ENCODE measurements at places on chromosomes 1 and 21. TPM values are rescaled to one million over a fixed set of nuclear protein-coding genes. Genes with fewer than 3 reads are reported as not detected.

- DNase-seq, result no peak
Measured at GRCh38 chr1:12422488-12422887, 192.7 kb downstream of the VPS13D start.

DNA sequence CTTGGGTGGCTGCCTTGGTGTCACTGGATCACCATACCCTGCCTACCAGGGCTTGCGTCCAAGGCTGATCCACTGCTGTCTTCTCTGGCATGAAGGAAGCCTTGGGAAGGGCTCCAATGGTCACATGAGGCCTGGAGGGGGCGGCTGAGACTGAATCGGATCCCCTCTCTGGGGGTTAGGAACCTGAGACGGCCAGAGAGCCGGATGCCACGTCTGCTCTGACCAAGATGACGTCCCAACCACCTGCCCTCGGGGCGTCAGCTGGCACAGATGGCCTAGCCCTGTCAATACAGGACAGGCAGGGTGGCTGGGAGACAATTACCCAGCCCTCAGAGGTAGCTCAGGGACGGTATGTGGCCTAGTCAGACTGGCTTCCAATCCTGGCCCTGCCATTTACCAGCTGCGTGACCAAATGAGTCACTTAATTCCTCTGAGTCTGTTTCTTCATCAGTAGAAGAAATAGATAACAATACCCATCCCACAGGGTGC lies 5.4 kb downstream of the TRIM62 start:
- no peak for DNase-seq

Gene KRTAP10-1
- not detected for total RNA-seq

Gene RHCE
- total RNA-seq, result 0.64 TPM

GRCh38 chr1:159845751-159846629 lies 16.5 kb downstream of the VSIG8 start:
- no peak for DNase-seq

- no peak for DNase-seq
Measured at GRCh38 chr1:106700211-106700610, 356.3 kb upstream of the PRMT6 start.

GRCh38 chr21:35478161-35479064 lies 429.3 kb upstream of the RUNX1 start:
- DNase-seq, result no peak

DNA sequence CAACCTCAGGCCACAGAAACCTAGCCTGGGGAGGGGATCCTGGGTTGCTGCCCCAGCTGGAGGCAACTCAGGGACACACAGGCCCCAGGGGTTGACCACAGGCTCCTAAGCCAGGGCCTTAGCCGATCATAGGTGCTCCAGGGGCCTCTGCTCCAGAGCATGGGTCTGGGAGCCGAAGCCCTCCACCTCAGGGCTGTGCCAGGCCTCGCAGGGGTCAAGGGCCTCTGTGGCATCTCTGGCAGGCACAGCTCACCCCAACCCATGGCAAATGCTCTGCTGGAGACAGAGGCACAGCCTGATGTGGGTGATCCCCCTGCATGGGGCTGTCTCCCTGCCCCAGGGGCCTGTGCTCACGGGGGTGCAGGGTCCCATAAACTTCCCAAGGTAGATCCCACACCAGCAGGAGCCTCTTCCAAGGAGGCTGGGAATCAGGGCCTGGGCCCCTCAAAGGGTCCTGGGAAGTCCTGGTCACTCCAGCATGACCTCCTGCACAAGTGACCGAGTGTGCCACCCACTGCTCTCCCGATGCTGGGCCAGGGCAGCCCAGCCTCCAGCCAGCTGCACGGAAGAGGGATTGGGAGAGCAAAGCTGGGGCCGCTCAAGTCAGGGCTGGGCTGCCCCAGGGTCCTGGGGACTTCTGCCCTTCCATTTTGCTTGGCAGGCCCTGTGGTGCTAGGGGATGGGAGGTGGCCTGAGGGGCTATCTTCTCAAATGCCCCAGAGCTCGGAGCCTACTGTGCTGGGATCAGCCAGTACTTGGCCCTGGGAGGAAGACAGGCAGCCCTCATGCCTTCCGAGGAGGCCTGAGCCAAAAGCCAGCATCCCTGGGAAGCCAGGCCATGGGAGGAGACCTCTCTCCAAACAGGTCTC lies 22.2 kb upstream of the PRSS38 start:
- no peak for DNase-seq

DNA sequence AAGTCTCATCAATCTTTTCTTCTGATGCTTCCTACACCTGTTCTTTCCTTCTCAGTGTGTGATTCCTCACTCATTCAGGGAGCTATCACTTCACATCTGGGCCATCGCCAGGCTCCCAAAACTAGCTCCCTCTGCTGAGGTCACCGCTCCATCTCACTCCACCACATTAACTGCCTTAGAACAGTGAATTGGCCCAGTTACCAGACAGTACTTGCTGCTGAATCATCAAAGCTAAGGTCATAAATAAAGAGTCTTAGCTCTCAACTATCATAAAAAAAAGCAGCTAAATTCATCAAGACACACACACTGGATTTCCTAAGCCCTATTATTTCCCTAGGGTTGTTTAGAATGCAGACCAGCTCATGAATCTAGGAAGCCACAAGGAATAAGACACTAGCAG lies 18.8 kb upstream of the SRM start:
- no peak for DNase-seq

Gene DMBX1
- 0.54 TPM for total RNA-seq

Gene UTS2
- total RNA-seq, result 0.14 TPM

DNA sequence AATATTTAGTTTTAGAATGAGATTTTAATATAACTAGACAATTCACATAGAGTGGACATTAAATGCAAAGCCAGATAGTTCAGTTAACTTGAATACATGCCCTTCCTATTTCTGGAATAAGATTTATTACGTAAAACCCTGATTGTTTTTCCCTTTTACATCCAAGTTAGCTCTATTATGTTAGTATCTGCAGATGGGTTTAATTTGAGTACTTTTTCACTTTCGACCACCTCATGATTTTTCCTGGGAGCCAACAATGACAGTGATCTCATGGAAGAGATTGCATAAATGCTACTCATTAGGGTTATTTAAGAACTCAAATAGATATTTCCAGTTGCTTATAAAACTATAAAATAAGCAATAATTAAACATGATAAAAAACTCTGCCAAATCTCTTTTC lies 199.4 kb upstream of the PTGFR start:
- DNase-seq, result no peak

DNA sequence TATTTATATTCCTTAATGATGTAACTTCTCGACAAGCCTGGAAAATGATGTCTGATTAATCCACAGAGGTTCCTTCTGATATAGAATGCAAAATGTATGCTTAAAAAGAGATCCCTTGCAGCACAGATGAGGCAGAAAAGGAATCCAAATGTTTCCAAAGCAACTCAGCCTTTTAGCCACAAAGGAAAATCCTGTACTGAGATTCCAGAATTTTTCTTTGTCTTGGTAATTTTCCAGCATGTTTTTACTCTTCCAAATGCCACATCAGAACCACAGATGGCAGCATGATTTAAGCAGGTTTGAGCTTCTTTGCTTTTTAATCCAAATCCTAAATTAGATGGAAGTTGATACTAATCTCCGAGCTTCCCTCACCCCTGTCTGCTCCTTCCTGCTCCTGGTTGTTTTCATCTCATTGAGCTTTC lies 176.4 kb upstream of the PALMD start:
- DNase-seq, result no peak

GRCh38 chr21:41148798-41149197 lies 19.2 kb upstream of the BACE2 start:
- DNase-seq, result no peak

- DNase-seq, result no peak
Measured at GRCh38 chr1:106435269-106435668, 621.2 kb upstream of the PRMT6 start.

Gene PCAT6
- total RNA-seq, result 3.9 TPM

GRCh38 chr1:79847700-79848099 lies 841.2 kb upstream of the ADGRL4 start:
- DNase-seq, result no peak

Gene LDLRAD1
- total RNA-seq, result not detected

Gene SLAMF9
- not detected for total RNA-seq

DNA sequence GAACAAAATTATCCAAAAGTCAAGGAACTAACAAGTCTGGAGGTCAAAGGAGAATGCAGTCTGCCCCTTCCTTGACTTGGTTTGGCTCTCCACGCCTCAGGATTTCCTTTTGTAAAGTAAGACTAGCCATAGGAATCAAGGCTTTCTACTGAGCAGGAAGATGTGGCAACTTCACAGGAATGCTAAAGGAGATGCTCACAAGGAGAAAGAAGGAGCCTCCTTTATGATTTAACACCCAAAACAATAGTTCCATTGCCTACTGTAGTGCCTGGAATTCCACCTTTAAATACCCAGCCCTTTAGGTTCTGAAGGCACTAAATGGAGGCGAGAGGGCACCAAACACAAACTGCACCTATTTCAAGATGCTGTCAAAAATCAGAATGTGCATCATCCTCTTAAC lies 176.3 kb upstream of the NFIA start:
- no peak for DNase-seq

All from activated naive CD4-positive, alpha-beta T cell treated with anti-CD3 and anti-CD28 coated beads, Interleukin-2, amount 50 U/mL, for 72 hours (primary cell).